ENCODE measurements at places on chromosomes 12 and 14.

DNA sequence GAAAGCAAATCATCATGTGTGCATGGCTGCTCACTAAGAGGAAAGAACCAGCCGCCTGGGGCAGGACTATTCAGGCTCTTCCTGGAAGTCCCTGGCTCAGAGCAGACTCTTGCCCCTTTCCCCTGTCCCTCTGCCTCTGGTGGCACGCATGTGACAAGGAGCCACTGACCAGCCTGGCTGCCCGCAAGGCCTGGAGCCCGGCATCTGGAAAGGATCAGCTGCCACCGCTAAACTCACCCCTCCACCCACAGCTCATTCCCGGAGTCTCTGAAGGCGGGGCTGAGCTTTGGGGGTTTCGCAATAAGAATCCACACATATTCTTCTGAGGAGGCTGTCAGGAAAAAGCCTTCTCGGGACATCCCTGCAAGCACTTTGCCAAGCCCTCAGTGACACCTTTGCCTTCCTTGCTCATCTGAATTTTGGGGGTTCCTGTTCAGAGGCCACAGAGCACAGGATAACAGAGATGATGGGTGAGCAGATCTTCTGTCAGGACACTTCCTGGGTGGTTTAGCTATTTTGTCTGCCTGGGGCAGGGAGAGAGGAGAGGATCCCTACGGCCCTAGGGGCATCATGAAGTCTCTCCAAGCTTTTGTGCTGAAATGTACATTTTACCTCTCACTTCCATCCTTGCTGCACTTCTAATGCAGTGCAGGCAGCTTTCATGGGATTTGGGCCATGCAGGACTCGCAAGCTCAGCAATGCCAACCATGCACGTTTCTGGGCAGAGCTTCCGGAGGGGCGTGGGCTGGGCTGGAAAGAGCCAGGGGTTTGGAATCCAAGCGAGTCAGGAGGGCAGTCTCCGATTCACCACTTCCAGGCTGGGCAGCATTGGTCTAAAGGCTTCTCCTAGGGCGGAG is 124.8 kb upstream of the MAP1LC3B2 start:
- DNase-seq: no peak

- no peak for DNase-seq
Measured at GRCh38 chr12:125134576-125134975, 69.3 kb downstream of the AACS start.

DNA sequence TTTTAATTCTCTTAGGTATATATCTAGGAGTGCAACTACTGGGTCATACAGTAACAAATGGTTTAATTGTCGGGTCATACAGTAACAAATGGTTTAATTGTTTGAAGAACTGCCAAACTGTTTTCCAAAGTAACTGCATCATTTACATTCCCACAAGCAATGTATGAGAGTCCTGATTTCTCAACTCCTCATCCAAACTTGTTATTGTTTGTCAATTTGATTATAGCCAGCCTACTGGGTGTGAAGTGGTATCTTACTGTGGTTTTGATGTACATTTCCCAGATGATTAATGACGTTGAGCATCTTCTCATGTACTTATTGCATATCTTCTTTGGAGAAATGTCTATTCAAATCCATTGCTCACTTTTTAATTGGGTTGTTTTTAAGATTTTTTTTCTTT is 67.6 kb upstream of the CFL2 start:
- DNase-seq: no peak

GRCh38 chr14:36035675-36036074 is 140.8 kb downstream of the PTCSC3 start:
- DNase-seq: no peak

GRCh38 chr14:73457041-73457923 is 1.1 kb downstream of the NUMB start:
- peak; percentile 12 for DNase-seq
